ENCODE measurements at places on chromosomes 16 and 17. TPM values are rescaled to one million over a fixed set of nuclear protein-coding genes. Genes with fewer than 3 reads are reported as not detected.

GRCh38 chr16:57966204-57966771 lies 4.6 kb downstream of the CNGB1 start:
- no peak for DNase-seq
- H3K27ac ChIP-seq: no peak overlapping the region
- H3K4me3 ChIP-seq: no peak overlapping the region
- H3K27me3 ChIP-seq: peaks cover 33% of the 10 kb centered on the region
- H3K4me1 ChIP-seq: no peaks in the 10 kb centered on the region

DNA sequence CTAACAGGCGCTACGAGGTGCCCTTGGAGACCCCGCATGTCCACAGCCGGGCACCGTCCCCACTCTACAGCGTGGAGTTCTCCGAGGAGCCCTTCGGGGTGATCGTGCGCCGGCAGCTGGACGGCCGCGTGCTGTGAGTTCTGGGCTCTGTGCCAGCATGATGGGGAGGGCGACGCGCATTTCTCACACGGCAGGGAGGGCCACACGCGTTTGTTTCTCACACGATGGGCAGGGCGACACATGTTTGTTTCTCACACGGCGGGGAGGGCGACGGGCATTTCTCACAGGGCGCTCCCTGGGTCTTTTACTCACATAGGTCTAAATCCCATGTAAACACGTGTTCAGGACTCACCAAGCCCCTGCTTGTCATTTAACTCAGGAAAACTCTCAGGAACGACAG lies 4.4 kb downstream of the GAA start:
- H3K4me1 ChIP-seq: peaks cover 18% of the 10 kb centered on the region
- no peak overlapping the region for H3K27ac ChIP-seq
- H3K36me3 ChIP-seq: no peaks in the 10 kb centered on the region
- DNase-seq: no peak
- H3K4me3 ChIP-seq: no peak overlapping the region

GRCh38 chr17:56610321-56610720 lies 16.8 kb downstream of the NOG start:
- H3K36me3 ChIP-seq: no peaks in the 10 kb centered on the region
- H3K4me3 ChIP-seq: no peak overlapping the region
- no peak overlapping the region for H3K27ac ChIP-seq

CFAP52 gene
- not detected for total RNA-seq

KRTAP4-1 gene
- total RNA-seq: not detected
